ENCODE measurements at places on chromosomes 7 and 10. TPM values are rescaled to one million over a fixed set of nuclear protein-coding genes. Genes with fewer than 3 reads are reported as not detected.
A peak's percentile ranks its signal among the peaks of the same experiment; 100 is the strongest.

The NCF1 gene
- not detected for total RNA-seq

The CCL24 gene
- total RNA-seq: not detected

The C10orf67 gene
- not detected for total RNA-seq

The KLF6 gene
- 145 TPM for total RNA-seq

The ADAM8 gene
- total RNA-seq: 11.0 TPM

- no peak for DNase-seq
These were observed 24.8 kb downstream of the NPTX2 start for GRCh38 chr7:98641646-98642500.

GRCh38 chr7:94594882-94595281 is 61.1 kb downstream of the SGCE start:
- no peak for DNase-seq

DNA sequence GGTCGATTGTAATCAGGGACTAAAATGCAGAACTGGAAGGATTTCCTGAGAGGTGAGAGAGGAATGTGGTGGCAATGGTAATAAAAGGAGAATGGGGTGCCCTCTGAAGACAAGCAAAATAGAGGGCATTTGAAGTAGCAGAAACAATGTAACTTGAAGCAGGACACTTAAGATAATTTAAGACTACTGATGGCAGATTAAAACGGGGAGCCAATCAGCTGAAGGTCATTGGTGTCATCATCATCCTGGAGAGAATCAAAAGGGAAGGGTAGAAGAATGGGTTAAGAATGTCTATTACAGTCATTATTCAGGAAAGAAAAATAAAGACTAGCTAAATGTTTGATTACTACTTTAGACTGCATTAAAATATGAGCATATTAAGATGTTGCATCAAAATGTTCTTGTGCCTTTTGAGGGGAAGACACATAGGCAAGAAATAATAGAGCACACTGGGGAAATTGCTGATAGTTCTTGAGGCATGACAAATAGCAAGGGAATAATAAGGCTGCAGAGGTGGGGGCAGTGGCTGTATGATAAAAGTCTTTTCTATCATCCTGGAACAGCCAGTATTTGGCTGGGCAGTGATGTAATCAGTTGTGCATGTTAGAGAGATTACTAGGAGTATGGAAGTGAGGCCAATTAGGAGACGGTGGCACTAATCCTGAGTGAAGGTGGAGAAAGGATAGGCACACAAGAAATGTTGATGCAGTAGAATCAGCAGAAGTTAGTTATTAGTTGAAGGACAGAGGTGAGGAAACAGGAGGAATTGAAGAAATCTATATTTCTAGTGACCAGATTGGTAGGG is 60.2 kb downstream of the CCDC71L start:
- DNase-seq: no peak

- no peak for DNase-seq
These were observed at the start of gene SORCS1 for GRCh38 chr10:107163881-107164861. SORCS1 (minus strand) TSS chr10:107164706.

GRCh38 chr7:55536619-55537457 is 35.5 kb downstream of the VOPP1 start:
- DNase-seq: no peak

DNA sequence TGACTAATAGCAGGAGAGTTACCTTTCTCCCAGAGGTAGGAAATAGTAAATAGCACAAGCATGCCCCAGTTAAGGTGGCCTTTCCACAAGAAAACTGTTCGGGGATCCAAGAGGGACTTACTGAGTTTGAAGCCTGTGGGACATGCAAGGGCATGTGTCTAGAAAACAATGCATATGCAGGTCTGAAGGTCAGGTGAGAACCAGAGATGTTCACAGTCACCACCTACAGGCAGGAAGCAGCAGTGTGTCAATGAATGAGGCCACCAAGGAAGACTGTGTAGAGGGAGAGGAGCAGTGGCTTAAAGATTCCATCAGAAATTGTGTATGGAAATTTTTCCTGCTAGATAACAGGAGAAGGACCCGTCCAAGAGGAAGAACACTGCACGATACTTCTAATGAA is 66.0 kb downstream of the CALD1 start:
- DNase-seq: no peak

GRCh38 chr7:157844141-157844540 is 507.3 kb downstream of the DNAJB6 start:
- no peak for DNase-seq

- DNase-seq: no peak
These were observed 123.5 kb downstream of the ITGB8 start for GRCh38 chr7:20454202-20454601.

DNA sequence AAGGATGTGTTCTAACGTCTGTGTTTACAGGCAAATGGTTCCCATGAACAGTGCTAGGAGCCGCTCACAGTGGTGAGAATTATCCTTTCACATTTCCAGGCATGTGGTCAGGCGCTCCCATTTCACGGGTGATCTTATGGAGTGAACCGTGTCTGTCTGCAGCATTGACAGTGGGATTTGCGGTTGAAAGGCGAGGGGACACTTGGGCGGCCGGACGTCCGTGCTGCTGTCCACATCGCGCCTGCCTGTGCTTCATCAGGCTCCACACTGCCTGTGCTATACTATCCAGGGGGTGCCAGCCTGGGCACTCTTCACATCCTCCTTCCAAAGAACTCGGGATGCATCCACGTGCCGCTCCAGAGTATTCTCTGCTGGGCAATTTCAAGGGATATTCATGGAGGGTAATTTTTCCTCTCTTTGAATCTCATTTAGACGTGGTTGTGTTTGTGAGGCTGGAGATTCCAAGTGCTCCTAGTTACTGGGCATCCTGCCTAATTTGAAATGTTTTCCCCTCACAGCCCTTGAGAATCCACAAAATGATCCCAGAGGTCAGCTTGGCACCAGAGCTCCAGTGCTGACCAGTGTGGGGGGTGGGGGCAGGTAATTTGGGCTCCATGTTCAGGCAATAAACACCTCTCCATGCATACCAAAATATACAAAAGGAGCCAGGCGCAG is 61.9 kb upstream of the EBF3 start:
- no peak for DNase-seq

- no peak for DNase-seq
These were observed 432.9 kb downstream of the GATA3 start for GRCh38 chr10:8487346-8487745.

- DNase-seq: no peak
These were observed 83.4 kb downstream of the NEURL1 start for GRCh38 chr10:103576862-103577261.

- DNase-seq: peak; percentile 46
These were observed 95.2 kb downstream of the PLCE1 start for GRCh38 chr10:94088926-94089381.

DNA sequence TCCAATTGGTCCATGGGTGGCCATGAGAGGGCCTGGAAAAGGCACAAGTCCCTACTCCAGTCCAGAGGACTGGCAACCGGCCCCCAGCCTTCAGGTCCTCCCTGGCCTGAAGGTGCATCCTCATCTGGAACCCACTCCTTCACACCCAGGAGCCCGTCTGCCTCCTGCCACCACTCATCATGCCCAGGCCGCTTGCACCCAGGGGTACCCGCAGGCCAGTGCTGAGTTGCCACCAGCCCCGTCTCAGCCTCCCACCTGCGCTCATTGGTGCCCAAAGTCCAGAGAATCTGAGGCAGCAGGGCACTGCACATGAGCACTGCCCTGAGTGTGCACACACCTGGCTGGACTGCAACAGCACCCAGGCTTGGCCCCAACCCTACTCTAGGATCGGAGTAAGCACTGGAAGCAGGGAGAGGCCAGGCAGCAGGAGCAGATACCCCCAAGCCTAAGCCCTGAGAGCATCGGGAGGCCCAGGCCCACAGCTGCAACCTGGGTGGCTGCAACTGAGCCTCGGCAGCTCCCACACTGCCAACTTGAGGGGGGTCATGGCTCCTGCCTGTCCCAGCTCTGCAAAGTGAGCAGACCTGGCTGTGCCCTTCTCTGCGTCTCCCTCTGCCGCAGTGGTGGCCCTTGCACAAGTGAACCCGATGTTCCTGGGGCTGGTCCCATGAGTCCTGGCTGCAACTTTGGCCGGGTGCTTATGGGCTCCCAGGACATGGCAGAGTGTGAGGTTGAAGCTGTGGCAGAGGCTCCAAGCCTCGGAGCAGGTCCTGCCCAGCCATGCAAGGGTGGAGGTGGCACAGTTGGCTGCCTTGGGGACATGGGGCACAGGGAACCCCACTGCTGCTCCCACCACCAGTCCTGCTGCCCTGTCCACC is 44.3 kb downstream of the TCERG1L start:
- no peak for DNase-seq
